ENCODE measurements at places on chromosomes 4 and X. TPM values are rescaled to one million over a fixed set of nuclear protein-coding genes. Genes with fewer than 3 reads are reported as not detected.

DNA sequence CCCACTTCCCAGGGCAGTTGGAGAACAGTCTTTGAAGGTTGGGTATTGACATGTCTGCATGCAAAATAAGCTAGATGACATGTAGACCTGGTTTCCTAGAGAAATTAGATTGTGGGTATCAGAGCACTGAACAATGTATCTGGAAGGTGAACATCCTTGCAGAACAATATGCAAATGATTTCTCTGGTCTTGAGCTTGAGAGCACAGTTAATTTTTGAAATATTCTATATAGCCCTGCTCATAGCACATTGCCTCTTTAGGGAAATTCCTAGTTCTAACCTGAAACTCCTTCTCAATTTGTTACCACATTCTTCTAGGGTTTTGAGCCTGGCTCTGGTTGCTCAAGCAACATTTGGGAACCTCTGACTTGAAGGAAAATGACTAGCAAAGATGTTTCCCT is 41.6 kb upstream of the LAS1L start:
- DNase-seq, result no peak

- DNase-seq, result no peak
Observed at GRCh38 chrX:55546956-55547355, 57.3 kb upstream of the USP51 start.

GRCh38 chrX:22652596-22652995 is 347.2 kb upstream of the DDX53 start:
- no peak for DNase-seq

- DNase-seq, result no peak
Observed at GRCh38 chrX:21612154-21612553, 46.0 kb downstream of the KLHL34 start.

- no peak for DNase-seq
Observed at GRCh38 chr4:113355550-113356371, 306.3 kb downstream of the ANK2 start.

GRCh38 chrX:100353326-100353725 is 56.7 kb downstream of the PCDH19 start:
- no peak for DNase-seq

- no peak for DNase-seq
Observed at GRCh38 chr4:40837094-40837870, 87.5 kb downstream of the NSUN7 start.

DNA sequence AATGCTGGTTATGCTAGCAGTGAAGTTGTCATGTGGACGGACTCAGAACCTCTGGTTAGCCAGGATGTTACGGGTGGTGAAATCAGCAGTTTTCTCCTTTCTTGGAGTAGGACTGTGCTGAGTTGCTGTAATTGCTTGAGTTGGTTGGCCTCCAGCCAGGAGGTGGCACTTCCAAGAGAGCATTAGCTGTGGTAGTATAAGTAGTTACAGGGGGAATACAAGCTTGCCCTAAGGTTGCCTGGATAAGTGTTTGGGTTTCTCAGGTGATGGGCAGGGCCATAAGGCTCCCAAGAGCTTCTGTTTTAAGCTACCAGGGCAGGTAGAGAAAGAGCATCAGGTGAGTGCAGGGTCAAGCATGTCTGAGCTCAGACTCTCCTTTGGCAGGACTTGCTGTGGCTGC is 103.0 kb downstream of the ZNF518B start:
- DNase-seq, result no peak

- DNase-seq, result no peak
Observed at GRCh38 chr4:4554234-4554633, 12.4 kb upstream of the STX18 start.

DNA sequence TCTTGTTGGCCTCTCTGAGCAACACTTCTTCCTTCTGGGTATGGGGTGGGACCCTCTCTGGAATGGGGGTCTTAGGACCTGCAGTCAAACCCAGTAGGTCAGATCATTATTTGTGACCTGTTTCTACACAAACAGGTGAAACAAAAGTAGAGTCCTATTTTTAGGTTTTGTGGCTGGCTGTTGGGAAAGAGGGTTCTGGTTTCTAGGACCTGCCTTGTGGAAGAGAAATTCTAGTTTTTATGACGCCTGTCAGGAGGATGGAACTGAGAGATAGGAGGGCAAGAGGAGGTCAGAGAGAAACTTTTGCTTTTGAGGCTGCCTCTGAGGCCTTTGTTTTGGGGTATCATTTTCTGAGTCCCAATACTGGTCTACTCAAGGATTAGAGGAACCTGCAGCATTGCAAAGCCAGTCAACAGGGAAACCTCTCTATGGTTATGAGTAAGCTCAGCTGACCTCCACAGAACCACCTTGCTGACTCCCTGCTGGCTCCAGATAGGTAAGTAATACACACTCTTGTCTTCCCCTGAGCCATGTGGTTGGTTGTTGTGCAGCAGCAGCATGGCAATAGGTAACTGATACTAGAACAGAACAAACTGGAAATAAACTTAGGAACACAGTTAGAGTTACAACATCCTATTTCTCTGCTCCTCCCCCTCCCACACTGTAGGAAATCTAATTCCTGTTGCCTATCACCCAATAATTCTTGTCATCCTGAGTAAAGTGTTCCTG is 114.7 kb upstream of the VCX3B start:
- no peak for DNase-seq

DNA sequence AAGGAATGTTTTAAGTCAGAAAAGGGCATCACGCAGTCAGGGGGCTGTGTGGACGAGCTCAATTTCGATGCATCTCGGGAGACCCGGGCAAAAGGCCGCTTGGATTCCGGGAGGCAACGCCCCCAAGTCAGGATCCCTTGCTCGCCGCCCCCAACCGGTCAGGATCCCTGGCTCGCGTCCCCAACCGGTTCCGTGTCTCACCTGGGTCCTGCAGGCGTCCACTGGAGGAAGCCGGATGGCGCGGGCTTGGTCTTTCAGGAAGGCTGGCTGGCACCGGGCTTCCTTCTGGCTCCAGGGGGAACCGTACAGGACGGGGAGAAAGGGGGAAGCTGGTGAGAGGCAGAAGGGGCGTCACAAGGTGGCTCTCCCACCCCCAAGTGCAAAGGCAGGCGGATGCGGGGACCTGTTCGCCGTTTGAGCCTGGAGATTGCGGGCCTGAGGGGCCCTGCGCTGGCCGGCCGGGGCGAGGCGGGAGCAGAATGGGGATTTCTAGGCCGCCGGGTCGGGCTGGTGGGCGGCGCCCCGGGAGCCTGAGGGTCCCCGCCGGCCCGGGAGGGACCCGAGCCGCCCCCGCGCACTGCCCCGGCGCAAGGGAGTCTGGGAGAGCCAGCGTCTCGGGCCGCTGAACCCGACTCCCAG is 84.7 kb downstream of the HPRT1 start:
- DNase-seq, result no peak

The SLIT2 gene
- 15.8 TPM for total RNA-seq

The STARD8 gene
- 6.4 TPM for total RNA-seq

The PAGE2 gene
- not detected for total RNA-seq

The RASGEF1B gene
- total RNA-seq, result 25.0 TPM
